ENCODE measurements at places on chromosomes 7 and 10. TPM values are rescaled to one million over a fixed set of nuclear protein-coding genes. Genes with fewer than 3 reads are reported as not detected.

PPP2R2D gene
- total RNA-seq = 36.2 TPM

MYL10 gene
- total RNA-seq = not detected

UNCX gene
- not detected for total RNA-seq

PLCE1 gene
- total RNA-seq = 1.1 TPM

CBLL1 gene
- 13.6 TPM for total RNA-seq

ADRB1 gene
- total RNA-seq = not detected

INA gene
- 0.44 TPM for total RNA-seq

SKAP2 gene
- 1.4 TPM for total RNA-seq

COL28A1 gene
- 0.13 TPM for total RNA-seq

CYP2W1 gene
- total RNA-seq = not detected

SLC26A3 gene
- not detected for total RNA-seq

CCL24 gene
- total RNA-seq = not detected

NYAP1 gene
- total RNA-seq = 0.13 TPM

ITIH5 gene
- 0.19 TPM for total RNA-seq

ATG9B gene
- total RNA-seq = not detected

MUC3A gene
- not detected for total RNA-seq

DDC gene
- total RNA-seq = not detected

DCLRE1A gene
- total RNA-seq = 7.7 TPM

CACNB2 gene
- 0.31 TPM for total RNA-seq

EN2 gene
- not detected for total RNA-seq

ACSM6 gene
- total RNA-seq = not detected

SCART1 gene
- 3.3 TPM for total RNA-seq

PTPRN2 gene
- 0.56 TPM for total RNA-seq

BTAF1 gene
- 40.0 TPM for total RNA-seq
